Glomerular endothelial cell (primary cell): ENCODE measurements at places on chromosomes 11 and 22.

GRCh38 chr22:17159504-17159951, 451 bp upstream of the HDHD5 start:
- DNase-seq, result no peak

DNA sequence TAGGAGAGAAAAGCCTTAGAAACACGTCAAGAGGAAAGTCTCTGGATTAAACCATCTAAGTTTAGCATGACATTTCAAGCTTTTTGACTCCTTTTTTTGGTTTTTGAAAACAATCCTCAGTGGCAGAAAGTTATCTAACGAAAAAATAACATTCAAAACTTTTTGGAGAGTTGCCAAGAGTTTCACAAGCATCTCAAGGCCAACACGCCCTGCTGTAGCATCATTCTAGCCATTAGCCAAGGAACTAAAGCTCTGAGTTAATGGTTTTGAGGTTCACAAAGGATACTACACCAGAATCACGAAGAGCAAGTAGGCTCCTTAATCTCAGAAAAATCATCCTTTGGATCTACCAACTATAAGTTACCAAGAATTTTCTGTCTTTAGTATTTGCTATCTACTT, 94.8 kb downstream of the PICALM start:
- no peak for DNase-seq

GRCh38 chr22:30267382-30268302, 991 bp upstream of the OSM start:
- DNase-seq, result no peak

GRCh38 chr22:47374901-47375575, 612.6 kb downstream of the TBC1D22A start:
- no peak for DNase-seq

GRCh38 chr22:20775342-20775895, 1.5 kb downstream of the SERPIND1 start:
- DNase-seq, result no peak

- no peak for DNase-seq
These were observed 104.6 kb downstream of the ALX4 start for GRCh38 chr11:44205352-44205751.

DNA sequence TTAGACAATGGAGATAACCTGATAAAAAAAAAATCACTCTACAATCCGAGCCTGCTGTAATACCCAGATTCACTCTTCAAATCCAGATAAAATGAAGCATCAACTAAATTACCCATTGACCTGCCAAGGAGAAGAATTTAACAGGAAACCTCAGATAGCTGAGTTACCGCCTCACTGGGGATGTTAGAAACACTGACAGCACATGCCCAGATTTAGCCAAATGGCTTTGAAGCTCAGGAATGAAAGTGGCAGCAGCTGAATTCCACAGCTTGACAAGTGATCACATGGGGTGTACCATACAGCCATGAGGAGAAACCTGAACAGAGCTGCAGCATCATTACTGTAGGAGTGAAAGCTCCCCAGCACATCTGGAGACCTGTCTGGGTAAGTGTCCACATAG, 807.6 kb downstream of the DLG2 start:
- DNase-seq, result no peak

- DNase-seq, result no peak
These were observed 81.6 kb upstream of the SUSD2 start for GRCh38 chr22:24099666-24100065.

DNA sequence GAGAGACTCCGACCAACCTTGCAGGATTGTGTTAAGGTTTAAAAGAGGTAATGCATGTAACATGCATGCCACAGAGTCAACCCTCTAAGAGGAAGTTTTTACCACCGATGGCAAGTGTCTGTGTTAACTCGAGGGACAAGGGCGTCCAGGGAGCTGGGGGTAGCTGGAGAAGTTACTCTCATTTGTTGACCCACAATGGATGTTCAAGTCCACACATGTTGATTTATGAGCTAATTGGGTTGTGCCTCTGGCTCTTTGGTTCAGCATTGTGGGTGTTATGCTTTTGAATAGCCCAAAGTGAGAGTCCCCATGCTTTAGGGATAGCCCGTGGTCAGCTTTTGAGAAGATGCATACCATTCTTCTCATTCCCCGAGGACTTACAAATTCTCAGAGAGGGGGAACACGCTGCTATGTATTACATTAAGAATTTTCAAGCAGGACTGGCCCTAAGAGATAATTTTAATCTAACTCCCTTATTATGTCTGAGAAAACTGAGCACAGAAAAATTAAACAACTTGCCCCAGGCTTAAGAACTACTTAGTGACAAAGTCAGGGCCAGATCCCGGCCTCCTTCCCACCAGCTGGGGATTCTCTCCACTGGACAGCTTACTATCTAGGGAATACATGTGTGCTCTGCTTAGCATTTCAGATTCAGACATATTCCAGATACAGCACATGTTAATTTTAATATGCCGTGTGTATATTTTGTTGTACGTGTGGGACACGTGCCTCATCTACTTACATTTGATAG, 5.2 kb upstream of the PLET1 start:
- DNase-seq, result no peak

DNA sequence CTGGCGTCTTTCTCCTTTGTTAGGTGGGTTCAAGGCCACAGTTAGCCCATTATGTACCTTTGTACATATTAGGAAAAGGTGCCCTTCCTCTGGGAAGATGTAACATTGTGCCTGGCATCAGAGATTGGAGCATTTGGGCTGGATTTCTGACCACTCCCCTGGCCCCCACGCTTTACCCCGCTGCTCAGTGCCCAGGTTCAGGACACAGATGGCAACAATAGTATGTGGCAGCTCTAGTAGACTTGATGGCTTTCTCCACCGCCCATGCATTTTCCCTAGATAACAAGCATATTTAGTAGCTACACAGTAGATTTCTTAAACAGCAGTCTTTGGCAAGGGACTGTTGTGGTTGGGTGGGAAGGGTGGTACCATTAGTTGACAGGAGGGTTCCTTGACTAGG, 53.1 kb downstream of the YAP1 start:
- no peak for DNase-seq

GRCh38 chr11:2883979-2884815, 1.4 kb downstream of the CDKN1C start:
- DNase-seq, result no peak

DNA sequence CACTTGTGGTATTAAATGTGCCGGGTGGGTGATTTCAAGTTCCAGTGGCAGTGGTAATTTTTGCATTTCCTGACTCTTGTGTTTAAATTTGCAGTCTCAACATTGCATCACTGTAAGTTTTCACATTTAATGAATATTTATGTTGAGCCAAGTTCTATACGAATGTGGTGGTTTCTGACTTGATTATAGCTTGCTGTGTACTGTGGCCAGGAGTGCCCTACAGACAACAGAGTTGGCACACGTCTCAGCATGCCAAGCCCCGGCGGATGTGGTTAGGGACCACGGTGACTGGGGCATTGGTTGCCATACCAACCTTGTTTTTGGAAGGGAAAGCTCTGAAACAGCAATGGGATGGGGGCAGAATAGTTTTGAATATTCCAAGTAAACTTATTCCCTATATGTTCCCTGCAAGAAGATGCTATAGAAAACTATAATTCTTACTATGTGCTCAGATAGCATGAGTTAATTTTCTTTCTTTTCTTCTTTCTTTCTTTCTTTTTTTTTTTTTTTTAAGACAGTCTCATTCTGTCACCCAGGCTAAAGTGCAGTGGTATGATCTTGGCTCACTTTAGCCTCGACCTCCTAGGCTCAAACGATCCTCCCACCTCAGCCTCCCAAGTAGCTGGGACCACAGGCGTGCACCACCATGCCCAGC, 16.0 kb downstream of the ZNRF3 start:
- DNase-seq, result no peak

GRCh38 chr11:12556788-12557384, 117.3 kb upstream of the TEAD1 start:
- DNase-seq, result peak; percentile 10

DNA sequence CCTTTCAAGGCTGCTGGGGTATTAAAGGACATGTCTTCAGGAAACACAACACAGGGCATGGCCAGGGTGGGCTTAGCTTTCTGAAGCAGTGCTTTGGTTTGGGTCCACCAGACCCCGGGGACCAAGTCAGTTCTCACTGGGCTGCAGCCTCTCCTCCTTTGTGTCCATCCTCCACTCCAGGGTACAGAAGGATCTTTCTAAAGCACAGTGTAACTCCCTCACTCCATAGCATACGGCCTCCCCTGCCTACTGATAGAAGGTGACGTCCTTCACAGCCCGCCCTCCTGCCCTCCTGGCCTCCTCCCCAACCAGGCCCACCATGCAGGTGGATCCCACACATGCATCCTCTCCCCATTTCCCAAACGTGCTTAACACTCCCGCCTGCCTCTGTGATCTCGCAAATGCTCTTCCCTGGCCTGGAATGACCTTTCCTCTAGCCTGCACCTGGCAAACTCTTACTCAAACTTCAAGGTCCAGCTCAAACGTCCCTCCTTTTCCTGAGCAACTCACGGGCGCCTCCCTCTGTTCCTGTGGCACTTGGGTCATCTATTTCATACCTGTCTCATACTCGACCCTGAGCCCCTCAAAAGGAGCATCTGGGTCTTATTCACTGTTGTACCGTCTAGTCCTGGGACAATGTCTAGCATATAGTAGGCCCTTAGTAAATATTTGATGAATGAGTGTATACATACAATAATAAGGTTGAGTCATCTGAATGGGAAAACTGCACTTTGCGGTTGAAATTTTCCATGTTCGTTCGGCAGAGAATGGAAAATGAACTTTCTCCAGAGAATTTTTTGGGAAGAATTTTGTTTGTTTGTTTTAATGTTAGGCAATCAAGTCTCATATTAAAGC, 187.7 kb downstream of the EFCAB6 start:
- DNase-seq, result no peak

GRCh38 chr11:30936491-30936890, 350.3 kb upstream of the MPPED2 start:
- DNase-seq, result no peak

DNA sequence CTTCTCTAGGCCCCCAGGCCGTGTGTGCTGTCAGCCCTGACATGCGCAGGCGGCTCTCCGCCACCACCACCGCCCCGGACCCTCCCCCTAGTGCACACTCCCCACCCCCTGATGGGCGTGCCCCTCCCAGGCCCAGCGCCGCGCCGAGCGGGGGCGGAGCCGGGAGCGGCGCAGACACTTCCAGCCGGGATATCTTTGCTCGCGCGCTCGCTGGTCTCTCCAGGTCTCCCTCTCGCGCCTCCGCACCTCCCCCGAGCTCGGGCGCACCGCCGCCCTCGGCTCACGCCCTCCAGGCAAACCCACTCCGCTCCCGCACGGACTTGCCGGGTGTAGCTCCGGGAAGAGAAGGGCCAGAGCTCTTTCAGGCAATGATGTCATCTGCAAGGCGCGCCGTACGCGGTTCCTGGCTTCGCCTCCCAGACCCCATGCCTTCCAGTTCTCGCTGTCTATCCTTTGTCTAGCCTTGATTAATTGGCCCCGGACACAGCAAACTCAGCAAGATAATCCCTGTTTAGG, at the start of gene SCN3B:
SCN3B (minus strand) TSS at position 59 of the 516 bp plus-strand sequence. CDS start 823 bp downstream, outside the sequence.
- DNase-seq, result peak; percentile 3

- no peak for DNase-seq
These were observed 44.6 kb downstream of the KCNQ1OT1 start for GRCh38 chr11:2655016-2655719.

GRCh38 chr11:1773131-1773993, 9.6 kb upstream of the CTSD start:
- DNase-seq, result no peak

DNA sequence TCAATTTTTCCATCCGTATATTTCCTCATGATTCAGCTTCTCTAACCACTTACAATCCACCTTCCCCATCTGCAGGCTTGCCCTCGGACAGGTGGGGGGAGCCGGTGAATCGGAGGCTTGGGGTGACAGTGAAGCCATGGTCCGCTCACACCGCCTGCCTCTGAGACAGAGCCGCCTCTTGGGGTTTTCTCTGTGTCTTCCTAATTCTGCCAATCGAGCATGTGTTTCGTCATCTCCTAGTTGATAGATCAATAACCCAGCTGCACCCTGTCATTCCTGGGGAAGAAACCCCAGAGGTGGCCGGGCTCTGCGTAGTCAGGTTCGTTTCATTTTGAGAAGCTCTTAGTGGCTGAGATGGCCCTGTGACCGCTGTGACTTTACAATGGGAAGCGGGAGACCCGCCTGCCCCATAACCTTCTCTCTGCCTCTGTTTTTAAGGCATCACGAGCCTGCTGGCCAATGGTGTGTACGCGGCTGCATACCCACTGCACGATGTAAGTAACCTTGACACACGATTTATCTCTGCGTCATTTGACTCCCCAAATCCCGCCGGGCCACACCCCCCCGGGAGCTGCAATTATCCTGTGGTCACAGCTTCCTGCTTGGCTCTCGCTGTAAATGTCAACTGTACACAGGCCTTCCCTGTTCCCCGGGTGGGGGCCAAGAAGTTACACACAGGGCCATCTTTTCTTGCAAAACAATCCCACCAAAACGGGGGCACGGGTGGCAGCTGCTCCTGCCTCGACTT, 33.3 kb downstream of the ANO1 start:
- no peak for DNase-seq

GRCh38 chr11:11073996-11074395, 216.1 kb upstream of the ZBED5 start:
- DNase-seq, result no peak

GRCh38 chr11:60924906-60925853, 920 bp downstream of the TMEM132A start:
- DNase-seq, result no peak

- no peak for DNase-seq
These were observed 8.1 kb downstream of the MADD start for GRCh38 chr11:47278058-47278457.

DNA sequence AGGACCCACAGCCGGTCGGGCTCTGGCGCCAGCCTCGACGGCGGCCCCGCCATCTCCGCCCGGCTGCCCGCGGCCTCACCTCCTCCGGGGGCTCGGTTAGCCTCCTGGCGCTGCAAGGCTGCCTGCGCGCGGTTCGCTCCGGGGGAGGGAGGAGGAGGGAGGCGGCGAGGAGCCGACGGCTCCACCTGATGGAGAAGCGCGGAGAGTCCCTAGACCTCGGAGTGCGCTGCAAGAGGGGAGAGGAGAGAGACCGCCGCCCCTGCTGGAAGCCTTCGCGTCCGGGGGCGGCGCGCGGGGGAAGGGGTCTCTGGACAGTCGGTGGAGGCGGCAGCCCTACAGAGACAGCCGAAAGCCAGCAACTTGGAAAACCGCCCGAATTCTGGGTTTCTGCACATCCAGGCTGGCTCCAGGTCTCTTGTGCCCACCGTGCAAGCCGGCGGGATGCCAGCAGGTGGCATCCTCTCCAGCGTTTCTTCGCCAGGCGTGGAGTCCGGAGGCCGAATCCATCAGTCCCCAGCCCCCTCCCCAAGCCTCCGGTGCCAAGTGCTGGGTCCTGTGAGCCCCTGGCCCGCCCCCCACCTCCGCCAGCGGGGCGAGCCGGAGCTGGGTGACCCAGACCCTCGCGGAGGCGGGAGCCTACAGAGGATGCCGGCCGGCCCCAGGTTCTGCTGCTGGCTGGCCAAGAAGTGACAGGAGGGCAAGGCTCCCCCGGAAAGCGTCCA, 2.9 kb upstream of the KIRREL3 start:
- no peak for DNase-seq

DNA sequence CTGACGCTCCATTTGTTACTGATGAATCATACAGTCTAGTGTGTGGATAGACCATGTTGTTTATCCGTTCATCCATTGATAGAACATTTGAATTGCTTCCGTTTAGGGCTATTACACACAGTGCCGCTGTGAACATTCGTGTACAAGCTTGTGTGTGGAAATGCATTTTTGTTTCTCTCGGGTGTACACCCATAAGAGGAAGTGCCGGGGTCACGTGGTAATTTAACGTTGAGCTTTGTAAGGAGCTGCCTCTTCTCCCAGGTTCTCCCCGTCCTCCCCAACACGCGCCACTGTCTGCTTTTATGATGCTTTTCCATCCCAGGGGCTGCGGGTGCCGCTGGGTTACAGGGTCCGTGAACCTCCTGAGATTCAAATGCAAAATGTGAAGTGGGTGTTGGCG, 142.3 kb downstream of the IGLL1 start:
- DNase-seq, result no peak
